ENCODE measurements at places on chromosomes 3 and 15. TPM values are rescaled to one million over a fixed set of nuclear protein-coding genes. Genes with fewer than 3 reads are reported as not detected.

- no peaks in the 10 kb centered on the region for H3K27me3 ChIP-seq
- peaks cover 4% of the 10 kb centered on the region for H3K36me3 ChIP-seq
- no peak overlapping the region for H3K4me3 ChIP-seq
- H3K27ac ChIP-seq = no peak overlapping the region
Measured at GRCh38 chr3:41575724-41576123, 376.4 kb downstream of the CTNNB1 start.

The SAMD7 gene
- total RNA-seq = not detected

DNA sequence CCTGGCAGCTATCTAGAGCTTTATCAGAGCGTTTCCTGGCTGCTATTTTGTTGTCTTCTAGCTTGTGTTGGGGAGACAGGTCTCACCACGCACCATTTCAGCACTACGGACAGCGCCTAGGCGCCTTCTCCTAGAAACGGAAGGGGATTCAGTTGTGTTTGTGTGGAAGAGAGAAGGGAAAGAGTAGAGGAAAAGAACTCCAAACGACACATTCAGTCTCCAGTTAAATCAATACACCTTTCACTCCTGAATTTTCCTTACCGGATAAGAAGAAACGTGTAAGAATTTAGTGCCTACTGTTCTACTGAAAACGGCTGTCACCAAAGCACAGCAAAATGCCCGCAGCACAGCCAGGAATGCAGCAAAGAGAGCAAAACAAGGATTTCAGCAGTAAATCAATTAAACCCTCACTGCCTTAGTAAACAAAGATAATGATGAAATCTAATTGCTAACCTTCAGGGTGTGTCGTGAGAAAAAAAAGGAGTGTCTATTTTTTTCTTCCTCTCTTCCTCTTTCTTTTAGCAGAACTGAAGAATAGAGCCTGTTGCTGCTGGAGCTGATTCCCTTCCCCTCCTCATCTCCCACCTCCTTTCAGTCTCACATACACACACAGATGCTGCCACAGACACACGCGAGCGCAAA lies 412 bp upstream of the CTXN2 start:
- DNase-seq = peak; percentile 51
- H3K4me1 ChIP-seq = peaks cover 4% of the 10 kb centered on the region
- peaks cover 38% of the 10 kb centered on the region for H3K27me3 ChIP-seq

- no peak overlapping the region for H3K4me3 ChIP-seq
- DNase-seq = no peak
- H3K36me3 ChIP-seq = peaks cover 2% of the 10 kb centered on the region
- H3K27me3 ChIP-seq = no peaks in the 10 kb centered on the region
- H3K4me1 ChIP-seq = peaks cover 34% of the 10 kb centered on the region
- H3K27ac ChIP-seq = no peak overlapping the region
Measured at GRCh38 chr15:90212221-90213098, 11.3 kb downstream of the SEMA4B start.

DNA sequence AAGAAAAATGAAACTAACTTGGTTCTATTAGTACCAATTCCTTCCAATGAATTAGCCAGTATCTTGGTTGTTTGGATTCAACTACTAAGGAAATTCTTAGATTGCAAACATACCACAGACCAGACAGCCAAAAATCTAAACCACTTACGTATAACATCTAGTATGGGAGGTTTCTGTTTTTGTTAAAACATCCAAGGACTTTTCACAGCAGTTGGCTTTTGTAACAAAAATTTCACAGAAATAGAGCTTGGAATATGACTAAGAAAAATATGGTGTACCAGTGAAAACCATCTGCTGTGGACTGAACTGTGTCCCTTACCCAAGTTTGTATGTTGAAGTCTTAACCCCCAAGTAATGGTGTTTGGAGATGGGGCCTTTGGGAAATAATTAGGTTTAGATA lies 199.2 kb downstream of the OTOL1 start:
- H3K36me3 ChIP-seq = no peaks in the 10 kb centered on the region
- no peak overlapping the region for H3K4me3 ChIP-seq
- H3K27ac ChIP-seq = no peak overlapping the region
- DNase-seq = no peak
- H3K4me1 ChIP-seq = no peaks in the 10 kb centered on the region
- H3K27me3 ChIP-seq = no peaks in the 10 kb centered on the region

- no peak overlapping the region for H3K27ac ChIP-seq
- H3K4me1 ChIP-seq = peaks cover 6% of the 10 kb centered on the region
- peaks cover 2% of the 10 kb centered on the region for H3K36me3 ChIP-seq
- H3K4me3 ChIP-seq = no peak overlapping the region
- H3K27me3 ChIP-seq = no peaks in the 10 kb centered on the region
Measured at GRCh38 chr3:172193436-172193835, 154.1 kb downstream of the FNDC3B start.

Measured in activated CD4-positive, alpha-beta memory T cell treated with anti-CD3 and anti-CD28 coated beads for 36 hours (primary cell).